Myometrial cell (primary cell): ENCODE measurements at places on chromosomes 5 and 9. TPM values are rescaled to one million over a fixed set of nuclear protein-coding genes. Genes with fewer than 3 reads are reported as not detected.

GABRA1 gene
- total RNA-seq = not detected in 2 replicates

TRPM3 gene
- total RNA-seq = under 0.01 and 10.6 TPM in 2 replicates

ZNF354C gene
- total RNA-seq = 2.9 and 4.1 TPM in 2 replicates

DDX4 gene
- total RNA-seq = not detected in 2 replicates

IRX2 gene
- total RNA-seq = 0.18 and 1.4 TPM in 2 replicates

LHX2 gene
- not detected in 2 replicates for total RNA-seq

CBY3 gene
- total RNA-seq = not detected in 2 replicates

EIF4E1B gene
- not detected in 2 replicates for total RNA-seq

ZNF608 gene
- total RNA-seq = 0.18 and 0.29 TPM in 2 replicates

DAB2 gene
- 53.9 and 64.3 TPM in 2 replicates for total RNA-seq

SPATA6L gene
- total RNA-seq = 0.86 TPM in 1 of 2 replicates, not detected in the other

SPINK4 gene
- total RNA-seq = not detected in 2 replicates

ANXA1 gene
- total RNA-seq = 1,085 and 1,134 TPM in 2 replicates

TMEM171 gene
- 8.7 and 9.8 TPM in 2 replicates for total RNA-seq

VLDLR gene
- 3.5 and 4.6 TPM in 2 replicates for total RNA-seq

FXN gene
- total RNA-seq = 8.9 and 11.9 TPM in 2 replicates

ADGRV1 gene
- total RNA-seq = 0.29 TPM in 1 of 2 replicates, not detected in the other

DMRT3 gene
- not detected in 2 replicates for total RNA-seq

GADD45G gene
- 0.18 TPM in 1 of 2 replicates, not detected in the other for total RNA-seq

CFAP77 gene
- total RNA-seq = not detected in 2 replicates

SPINK9 gene
- not detected in 2 replicates for total RNA-seq
